Globus pallidus (tissue), 1 donor: ENCODE measurements at places on chromosomes 6 and 20.

- DNase-seq = no peak
Observed at GRCh38 chr6:153873541-153873940, 165.5 kb upstream of the OPRM1 start.

DNA sequence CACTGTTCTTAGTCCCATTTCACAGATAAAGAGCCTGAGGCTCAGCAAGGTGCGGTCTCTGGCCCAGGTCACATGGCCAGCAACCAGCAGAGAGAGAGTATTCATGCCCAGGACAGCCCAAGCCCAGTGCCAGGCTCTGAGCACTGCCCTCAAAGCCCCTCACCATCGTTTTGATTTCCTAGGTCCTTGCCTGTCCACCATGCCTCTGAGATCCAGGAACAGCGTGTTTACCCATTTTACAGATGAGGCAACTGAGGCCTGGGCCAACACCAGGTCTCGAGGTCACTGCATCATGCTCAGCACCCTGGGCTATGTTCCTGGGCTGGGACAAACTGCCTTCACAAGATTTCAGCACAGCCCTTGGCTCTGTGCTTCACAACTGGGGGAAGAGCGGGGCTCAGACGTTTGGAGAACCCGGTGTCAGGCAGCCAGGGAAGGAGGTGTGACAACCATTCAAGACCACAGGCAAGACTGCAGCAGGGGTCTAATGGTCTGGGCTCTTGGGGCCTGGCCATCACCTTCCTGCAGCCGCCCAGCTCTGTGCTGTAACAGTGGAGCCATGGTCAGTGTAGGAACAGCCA lies 1.3 kb upstream of the BPIFA2 start:
- DNase-seq = no peak

DNA sequence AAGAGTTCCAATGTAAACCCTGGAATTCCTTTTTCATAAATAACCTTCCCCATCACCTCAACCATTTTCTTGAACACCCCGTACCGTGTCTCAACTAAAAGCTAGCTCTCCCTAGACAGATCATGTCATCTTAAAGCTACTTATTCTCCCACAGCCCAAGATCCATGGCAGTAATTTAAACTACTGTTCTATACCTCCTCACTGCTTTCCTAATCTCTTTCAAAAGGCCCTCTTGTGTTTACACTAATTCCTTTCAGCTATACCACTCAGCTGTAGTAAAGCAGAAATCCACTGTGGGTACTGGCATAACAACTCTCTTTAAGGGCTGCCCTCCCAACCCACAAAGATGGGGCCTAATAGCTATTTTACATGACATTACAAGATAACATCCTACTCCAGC lies 67.5 kb downstream of the RNGTT start:
- DNase-seq = no peak

GRCh38 chr20:53077373-53078205 lies 105.4 kb downstream of the TSHZ2 start:
- DNase-seq = no peak

- no peak for DNase-seq
Observed at GRCh38 chr6:105786449-105786848, 299.7 kb upstream of the PRDM1 start.

- DNase-seq = no peak
Observed at GRCh38 chr20:4555188-4555890, 166.4 kb upstream of the PRND start.

DNA sequence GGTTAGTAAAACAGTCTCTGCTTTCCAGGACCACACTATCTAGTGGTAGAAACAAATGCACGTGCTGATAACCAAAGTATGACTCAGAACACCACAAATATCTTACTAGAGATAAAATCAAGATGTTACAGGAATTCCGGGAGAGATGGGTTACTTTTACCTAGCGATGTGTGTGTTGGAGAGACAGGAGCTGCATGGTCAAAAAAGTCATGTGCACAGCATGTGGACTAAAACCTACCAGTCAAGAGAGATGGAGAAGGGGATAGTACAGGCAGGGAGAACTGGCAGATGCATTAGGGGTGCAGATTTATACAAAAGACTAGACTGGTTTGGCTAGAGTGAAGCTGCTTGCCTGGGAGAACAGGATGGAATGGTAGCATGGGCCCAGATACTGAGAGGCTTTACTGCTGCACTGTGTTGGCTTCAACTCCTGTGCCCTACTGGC lies 75.3 kb upstream of the MRAP2 start:
- no peak for DNase-seq

- no peak for DNase-seq
Observed at GRCh38 chr6:37724530-37725220, 27.0 kb upstream of the MDGA1 start.

GRCh38 chr6:143222801-143223231 lies 162.1 kb downstream of the AIG1 start:
- no peak for DNase-seq

GRCh38 chr20:19074828-19075516 lies 137.5 kb upstream of the SLC24A3 start:
- no peak for DNase-seq

DNA sequence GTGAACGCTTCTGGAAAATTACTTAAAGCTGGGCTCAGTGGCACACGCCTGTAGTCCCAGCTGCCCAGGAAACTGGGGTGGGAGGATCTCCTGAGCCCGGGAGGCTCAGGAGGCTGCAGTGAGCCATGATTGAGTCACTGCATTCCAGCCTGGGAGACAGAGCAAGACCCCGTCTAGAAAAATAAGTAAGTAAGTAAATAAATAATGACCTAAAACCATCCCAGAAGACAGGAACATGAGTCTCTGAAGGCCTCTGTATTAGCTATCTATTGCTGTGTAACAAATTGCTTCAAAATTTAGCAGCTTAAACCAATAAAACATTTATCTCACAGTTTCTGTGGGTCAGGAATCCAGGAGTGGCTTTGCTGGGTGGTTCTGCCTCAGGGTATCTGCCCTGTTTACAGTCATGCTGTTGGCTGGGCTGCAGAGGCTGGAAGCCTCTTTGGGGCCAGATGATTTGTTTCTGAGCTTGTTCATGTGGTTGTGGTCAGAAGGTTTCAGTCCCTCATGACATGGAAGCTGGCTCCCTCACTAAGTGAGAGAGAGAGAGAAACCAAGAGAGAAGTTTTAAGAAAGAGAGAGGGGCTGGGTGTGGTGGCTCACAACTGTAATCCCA lies 48.4 kb upstream of the NCOA3 start:
- no peak for DNase-seq

DNA sequence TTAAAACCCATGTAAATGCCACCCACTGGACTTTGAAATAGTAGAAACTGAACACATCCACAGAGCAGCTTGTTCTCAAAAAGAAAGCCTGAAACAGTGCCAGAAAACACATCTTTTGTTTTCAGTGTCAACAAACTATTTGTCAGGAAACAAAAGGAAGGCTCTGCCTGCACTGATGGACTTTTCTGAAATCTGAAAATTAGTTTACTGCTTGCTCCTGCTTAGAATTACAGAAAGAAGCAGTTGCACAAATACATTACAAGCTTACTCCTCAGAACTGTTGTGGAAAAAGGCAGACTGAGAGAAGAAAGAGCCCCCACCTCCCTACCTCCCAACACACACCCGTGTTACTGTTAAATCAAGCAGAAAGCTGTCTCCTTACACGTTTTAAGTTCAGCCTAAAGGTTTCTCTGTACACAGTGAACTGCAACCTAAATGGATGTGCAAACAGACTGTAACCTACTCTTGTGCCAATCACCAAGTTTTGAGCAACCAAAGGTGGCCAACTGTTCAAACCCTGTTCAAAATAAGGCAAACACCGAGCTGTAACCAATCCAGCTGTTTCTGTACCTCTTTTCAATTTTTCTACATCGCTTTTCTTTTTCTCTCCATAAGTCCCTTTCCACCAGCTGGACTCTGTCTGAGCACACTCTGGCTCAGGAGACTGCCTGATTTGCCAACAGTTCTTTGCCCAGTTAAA lies 43.7 kb downstream of the FRK start:
- peak; percentile 75 for DNase-seq

GRCh38 chr6:66478705-66479104 lies 771.7 kb upstream of the EYS start:
- no peak for DNase-seq

GRCh38 chr6:153001767-153002612 lies 519 bp downstream of the MTRF1L start:
- peak; percentile 12 for DNase-seq

DNA sequence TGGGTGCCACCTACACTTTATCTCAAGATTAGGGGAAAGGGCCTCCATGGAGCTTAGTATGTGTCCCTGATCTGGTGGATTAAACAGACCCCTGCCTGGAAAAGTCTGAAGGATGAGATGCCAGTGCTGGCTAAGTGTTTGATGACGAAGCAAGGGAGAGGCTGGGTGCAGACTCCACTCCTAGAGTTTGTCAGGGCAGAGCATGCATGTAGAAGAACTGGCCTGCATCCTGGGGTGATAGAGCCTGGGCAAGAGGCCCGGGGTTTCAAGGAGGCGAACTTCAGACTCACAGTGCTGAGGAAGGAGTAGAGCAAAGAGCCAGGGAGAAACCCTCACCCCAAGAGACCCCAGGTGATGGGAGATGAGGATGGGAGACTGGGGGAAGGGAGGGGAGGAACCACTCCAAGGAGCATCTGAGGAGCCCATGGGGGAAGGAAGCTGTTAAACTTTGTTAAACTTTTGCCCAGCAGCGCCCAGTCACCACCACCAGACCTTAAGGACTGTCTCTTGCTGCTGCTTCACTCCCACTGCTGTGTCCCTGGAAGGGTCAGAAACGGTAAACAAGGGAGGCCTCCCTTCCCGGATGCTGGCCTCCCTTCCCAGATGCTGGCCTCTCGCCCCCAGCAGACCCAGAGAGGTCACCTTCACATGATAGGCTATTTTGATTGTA lies 61.6 kb downstream of the RPRD1B start:
- no peak for DNase-seq

DNA sequence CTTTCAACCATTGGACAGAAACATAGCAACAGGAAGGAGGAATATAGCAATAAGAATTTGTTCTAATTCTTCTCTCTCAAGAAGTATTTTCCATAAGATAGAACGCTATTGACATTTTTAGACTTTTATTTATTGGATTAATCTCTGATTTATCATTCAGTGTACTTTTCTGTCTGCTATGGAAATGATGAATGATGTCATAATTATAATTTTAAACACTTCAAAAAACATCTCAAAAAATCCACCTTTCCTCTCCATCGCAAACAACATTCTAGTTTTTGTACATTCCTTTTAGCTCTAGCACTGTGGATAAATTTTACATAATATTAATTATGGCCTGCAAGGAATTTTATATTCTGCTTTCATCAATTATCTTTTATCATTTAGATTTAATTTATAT lies 643.2 kb downstream of the DHX35 start:
- no peak for DNase-seq

DNA sequence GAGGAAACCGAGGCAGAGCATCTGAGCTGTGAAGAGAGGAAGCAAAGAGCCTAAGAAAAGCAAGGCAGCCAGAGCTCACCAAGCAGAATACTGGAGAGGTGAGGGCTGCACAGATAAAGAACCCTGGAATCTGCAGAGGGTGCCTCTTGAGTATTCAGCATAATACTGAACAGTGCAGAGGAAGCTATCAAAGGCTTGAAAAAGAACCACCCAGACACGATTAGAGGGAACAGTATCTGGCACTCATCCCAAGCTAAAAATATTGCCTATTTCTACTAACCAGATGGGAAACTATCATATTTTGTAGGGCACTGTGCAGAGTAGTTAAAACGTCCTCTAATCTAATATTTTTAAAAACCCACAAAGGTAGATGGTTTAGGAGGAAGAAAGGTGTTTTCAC lies 41.8 kb upstream of the OPRM1 start:
- DNase-seq = no peak

GRCh38 chr6:119476024-119476423 lies 126.5 kb upstream of the MAN1A1 start:
- no peak for DNase-seq

DNA sequence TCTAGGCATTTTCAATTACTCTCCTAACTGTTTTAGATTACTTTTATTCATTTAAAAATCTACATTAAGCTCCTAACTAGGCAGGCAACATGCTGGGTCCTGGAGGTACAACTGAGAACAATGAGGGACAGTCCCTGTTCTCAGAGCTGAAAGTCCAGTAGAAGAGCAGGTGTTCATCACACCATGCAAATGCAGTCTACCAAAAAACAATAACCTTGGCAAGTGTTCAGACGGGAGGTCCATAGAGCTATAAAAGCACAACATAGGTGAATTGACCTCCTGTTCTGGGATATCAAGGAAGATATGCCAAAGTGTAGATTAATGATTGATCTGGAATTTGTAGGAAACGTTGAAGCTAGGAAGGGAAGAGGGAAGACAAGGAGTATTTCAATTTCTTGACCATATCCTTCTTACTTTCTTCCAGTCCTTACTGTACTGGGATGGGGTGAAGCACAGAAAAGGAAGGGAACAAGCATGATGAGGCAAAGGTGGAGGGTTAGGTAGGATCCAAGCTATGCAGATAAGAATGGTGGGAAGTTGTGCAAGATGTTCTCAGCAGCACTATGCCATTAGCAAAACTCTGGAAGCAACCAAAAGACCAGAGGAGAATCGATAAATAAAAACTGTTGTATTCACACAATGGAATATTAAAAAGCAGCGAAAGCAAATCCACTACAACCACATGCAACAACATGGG lies 485.7 kb upstream of the JARID2 start:
- DNase-seq = no peak

- peak; percentile 20 for DNase-seq
Observed at GRCh38 chr6:7051780-7052442, 55.9 kb upstream of the RREB1 start.

DNA sequence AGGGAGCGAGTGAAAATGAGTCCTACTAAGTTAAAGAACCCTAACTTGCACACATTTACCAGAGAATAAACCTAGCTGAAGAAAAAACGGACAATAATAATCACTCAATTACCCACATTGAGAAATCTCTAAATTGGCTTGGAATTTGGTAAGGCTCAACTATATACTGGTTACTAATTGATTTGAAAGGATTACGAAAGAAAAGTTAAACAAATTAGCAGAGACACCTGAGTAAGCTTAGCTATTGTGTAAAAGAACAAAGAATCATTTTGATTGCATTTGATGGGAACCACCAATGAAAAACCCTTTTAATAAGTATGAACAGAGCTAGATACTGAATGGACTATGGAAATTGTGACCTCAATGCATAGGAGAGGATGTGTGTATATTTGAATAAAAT lies 118.6 kb upstream of the ADGRF1 start:
- DNase-seq = no peak

GRCh38 chr20:33566781-33567603 lies 77.1 kb downstream of the CBFA2T2 start:
- DNase-seq = no peak

DNA sequence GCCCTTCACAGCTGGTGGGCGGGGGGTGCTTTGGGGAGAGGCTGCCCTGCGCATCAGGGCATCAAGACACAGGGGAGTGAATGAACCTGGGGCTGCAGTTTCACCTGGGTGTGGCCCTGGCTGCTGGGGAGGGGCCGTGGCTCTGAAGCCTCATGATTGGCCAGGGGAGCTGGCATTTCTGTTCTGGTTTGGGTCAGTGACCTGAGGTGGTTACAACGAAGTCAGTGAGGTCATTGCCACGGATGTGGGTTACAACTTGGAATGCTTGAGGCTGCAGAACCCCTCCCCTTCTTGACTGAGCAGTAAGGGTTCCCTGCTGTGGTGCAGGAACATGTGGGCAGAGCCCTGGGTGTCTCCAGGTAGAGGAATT lies 3.0 kb downstream of the TCEA2 start:
- DNase-seq = no peak

GRCh38 chr20:43728686-43729255 lies 2.0 kb upstream of the GTSF1L start:
- no peak for DNase-seq

GRCh38 chr6:11413117-11413687 lies 124.3 kb upstream of the TMEM170B start:
- DNase-seq = no peak
